ENCODE measurements at places on chromosomes 4 and X.
A peak's percentile ranks its signal among the peaks of the same experiment; 100 is the strongest.

GRCh38 chr4:26860922-26861433 is 337 bp downstream of the STIM2 start:
- peak; percentile 61 for DNase-seq
- H3K27me3 ChIP-seq = no peaks in the 10 kb centered on the region
- H3K4me3 ChIP-seq = peak overlapping the region; percentile 65

DNA sequence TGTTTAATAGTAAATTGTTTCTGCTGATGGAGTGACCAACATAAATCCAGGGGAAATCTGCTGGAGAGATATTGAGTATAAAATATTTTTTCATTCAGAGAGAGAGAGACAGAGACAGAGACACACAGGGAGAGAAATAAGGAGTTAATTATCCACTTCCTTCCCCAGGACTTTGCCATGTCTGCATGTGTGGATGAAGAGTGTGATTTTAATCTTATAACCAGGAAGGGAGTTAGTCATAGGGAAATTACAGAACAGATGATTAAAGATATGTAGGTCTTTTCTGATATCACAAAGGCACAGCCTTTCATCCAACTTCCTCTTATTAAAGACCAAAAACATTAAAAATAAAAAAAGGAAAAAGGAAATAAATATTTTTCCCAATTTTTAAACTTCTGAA is 526.3 kb downstream of the SPRY1 start:
- no peaks in the 10 kb centered on the region for H3K36me3 ChIP-seq
- H3K4me3 ChIP-seq = no peak overlapping the region
- H3K27ac ChIP-seq = no peak overlapping the region
- H3K4me1 ChIP-seq = no peaks in the 10 kb centered on the region
- H3K27me3 ChIP-seq = no peaks in the 10 kb centered on the region

DNA sequence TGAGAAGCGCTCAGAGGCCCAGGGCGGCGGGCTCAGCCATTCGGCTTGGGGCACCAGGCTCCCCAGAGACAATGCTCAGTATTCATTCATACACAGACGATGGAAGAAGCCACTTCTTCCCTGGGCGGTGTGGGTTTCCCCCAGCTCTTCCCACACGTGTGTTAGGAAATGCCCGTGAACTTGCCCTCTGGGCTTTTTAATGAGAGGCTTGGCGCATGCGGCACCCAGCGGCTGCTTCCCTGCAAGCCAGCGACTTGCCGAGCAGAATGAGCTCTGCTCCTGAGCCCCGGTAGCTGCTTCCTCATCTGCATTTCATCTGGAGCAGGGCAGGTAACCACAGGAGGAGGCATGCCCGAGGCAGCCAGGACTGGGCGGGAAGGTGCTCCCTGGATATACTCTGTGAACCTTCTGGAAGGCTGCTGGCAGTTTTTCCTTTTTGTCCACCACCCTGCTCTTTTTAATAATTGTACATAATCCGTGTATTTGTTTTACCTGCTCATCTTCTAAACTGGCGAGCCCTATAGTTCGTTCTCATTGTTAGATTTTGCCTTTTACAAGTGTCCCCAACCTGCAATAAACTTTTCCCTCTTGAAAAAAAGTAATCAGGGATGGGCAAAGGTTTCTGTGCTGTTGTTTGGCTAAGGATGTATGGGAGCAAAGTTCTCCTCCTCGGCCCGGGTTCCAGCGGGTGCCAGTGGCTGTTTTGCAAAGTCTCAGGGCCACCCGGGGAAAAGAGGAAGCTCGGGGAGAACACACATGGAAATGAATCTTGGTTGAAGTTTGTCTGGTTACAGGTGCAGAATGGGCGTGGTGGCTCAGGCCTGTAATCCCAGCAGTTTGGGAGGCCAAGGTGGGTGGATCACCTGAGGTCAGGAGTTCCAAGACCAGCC is 178.8 kb downstream of the DCLK2 start:
- H3K36me3 ChIP-seq = no peaks in the 10 kb centered on the region
- H3K4me3 ChIP-seq = no peak overlapping the region
- DNase-seq = no peak
- no peaks in the 10 kb centered on the region for H3K27me3 ChIP-seq
- no peak overlapping the region for H3K27ac ChIP-seq
- no peaks in the 10 kb centered on the region for H3K4me1 ChIP-seq

DNA sequence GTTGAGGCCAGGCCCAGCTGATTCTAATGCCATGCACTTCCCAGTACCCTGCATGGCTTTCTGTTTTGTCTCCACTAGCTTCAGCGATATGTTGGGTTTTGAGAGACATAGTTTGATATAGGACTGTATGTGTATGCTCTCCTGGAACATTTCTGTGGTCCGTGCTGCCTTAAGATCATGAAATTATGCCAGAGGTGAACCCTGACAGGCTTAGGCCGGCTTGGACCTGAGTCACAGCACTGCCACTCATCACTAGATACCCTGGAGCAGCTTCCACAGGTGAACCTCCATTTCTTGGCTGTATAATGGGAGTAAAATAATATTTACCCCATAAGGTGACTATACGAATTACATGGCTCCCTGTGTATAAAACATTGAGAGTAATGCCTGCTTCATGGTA is 6.4 kb downstream of the SGMS2 start:
- no peaks in the 10 kb centered on the region for H3K4me1 ChIP-seq
- H3K4me3 ChIP-seq = no peak overlapping the region

DNA sequence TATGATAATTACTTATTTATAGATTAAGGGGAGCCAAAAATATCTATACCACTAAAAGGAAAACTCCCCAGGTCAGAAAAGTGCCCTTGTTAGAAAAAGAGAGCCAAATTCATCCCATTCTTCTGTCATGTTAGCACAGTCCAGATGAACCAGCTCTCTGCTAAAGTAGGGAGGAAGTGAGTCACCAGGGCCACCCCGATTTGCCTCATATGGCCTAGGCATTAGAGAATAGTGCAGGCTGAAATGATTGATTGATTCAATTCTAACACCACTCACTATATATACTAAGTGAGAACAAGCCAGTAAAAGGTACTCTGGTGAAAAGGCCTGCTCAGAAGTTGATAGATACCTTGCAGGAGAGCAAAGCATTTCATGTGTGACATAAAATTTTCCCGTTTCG is 94.5 kb downstream of the SRPX start:
- H3K4me3 ChIP-seq = no peak overlapping the region
- H3K4me1 ChIP-seq = no peaks in the 10 kb centered on the region
- no peaks in the 10 kb centered on the region for H3K27me3 ChIP-seq
- no peak overlapping the region for H3K27ac ChIP-seq
- no peak for DNase-seq

- peak overlapping the region; percentile 88 for H3K27ac ChIP-seq
- no peaks in the 10 kb centered on the region for H3K27me3 ChIP-seq
- peak; percentile 50 for DNase-seq
- H3K36me3 ChIP-seq = no peaks in the 10 kb centered on the region
- H3K4me3 ChIP-seq = peak overlapping the region; percentile 79
- H3K4me1 ChIP-seq = peaks cover 57% of the 10 kb centered on the region
These were observed 671 bp downstream of the SLC7A11 start for GRCh38 chr4:138241281-138242075.

GRCh38 chr4:34733185-34733941 is 1511.0 kb downstream of the ARAP2 start:
- H3K27ac ChIP-seq = no peak overlapping the region
- H3K4me3 ChIP-seq = no peak overlapping the region
- H3K36me3 ChIP-seq = no peaks in the 10 kb centered on the region
- no peaks in the 10 kb centered on the region for H3K27me3 ChIP-seq
- no peaks in the 10 kb centered on the region for H3K4me1 ChIP-seq
- DNase-seq = no peak

- H3K4me3 ChIP-seq = no peak overlapping the region
- DNase-seq = peak; percentile 5
- no peaks in the 10 kb centered on the region for H3K27me3 ChIP-seq
- H3K36me3 ChIP-seq = no peaks in the 10 kb centered on the region
These were observed 29.0 kb downstream of the F9 start for GRCh38 chrX:139559383-139560042.

GRCh38 chr4:180618396-180618795 is 1624.8 kb upstream of the TENM3 start:
- H3K4me1 ChIP-seq = peaks cover 18% of the 10 kb centered on the region
- no peak overlapping the region for H3K27ac ChIP-seq
- H3K36me3 ChIP-seq = no peaks in the 10 kb centered on the region
- DNase-seq = peak; percentile 73

DNA sequence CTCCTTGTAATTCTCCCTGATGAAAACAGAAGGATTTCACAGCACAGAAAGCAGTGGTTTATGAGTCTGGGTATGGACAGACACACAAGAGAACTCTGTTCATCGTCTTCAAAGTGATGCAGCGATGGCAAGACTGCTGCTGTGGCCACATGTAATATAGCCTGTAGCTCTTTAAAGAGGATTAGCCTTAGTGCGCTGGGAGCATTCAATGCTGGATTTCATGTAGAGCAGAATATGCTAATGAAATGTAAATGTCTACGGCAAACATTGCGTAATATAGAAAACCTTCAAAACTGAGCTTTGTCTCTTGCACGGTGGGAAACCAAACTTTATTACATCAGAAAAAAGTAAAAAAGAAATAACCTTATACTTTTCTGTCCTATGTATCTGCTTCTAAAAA is 42.9 kb downstream of the ALPK1 start:
- H3K4me1 ChIP-seq = no peaks in the 10 kb centered on the region
- DNase-seq = no peak
- H3K27ac ChIP-seq = no peak overlapping the region
- no peak overlapping the region for H3K4me3 ChIP-seq
- no peaks in the 10 kb centered on the region for H3K27me3 ChIP-seq

DNA sequence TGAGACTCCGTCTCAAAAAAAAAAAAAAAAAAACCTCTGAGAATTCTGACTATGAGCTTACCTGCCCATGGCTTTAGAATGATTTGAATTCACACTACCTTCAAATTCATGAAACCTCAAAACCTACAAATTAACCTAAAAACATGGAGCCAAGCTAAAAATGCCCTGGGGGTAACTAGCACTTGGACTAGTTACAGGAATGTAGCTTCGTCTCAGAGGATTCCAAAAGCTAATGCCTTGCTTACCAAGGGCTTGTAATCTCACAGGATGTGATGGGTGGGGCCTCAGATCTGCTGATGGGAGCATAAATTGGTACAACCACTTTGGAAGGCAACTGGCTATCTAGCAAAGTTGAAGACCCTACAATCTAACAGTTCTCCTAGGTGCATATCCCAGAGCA is 79.4 kb upstream of the SPRY1 start:
- H3K4me3 ChIP-seq = no peak overlapping the region
- H3K27ac ChIP-seq = no peak overlapping the region
- H3K27me3 ChIP-seq = no peaks in the 10 kb centered on the region

GRCh38 chrX:13670197-13670596 is 17.3 kb downstream of the TCEANC start:
- no peak for DNase-seq
- no peaks in the 10 kb centered on the region for H3K27me3 ChIP-seq

DNA sequence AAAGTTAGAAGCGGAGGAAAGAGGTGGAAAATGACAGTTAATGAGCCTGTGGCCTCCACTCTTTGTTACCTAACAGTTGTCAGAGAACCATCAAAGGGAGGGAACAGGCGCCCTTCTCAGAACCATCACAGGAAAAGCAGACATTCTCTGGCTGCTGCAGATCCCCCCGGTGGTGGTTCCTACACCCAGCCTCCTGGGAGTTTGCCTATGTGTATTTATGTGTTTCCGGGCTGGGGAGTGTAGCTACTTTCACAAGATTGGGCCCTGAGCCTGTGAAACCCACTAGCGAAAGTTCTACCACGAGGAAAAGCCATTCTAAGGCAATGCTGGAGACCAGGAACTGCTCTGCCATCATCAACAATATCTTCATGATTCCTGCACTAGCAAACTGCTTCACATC is 52.7 kb upstream of the BCOR start:
- peak overlapping the region; percentile 89 for H3K27ac ChIP-seq
- H3K4me3 ChIP-seq = no peak overlapping the region
- H3K4me1 ChIP-seq = peaks cover 81% of the 10 kb centered on the region
- H3K36me3 ChIP-seq = no peaks in the 10 kb centered on the region

- DNase-seq = no peak
- no peaks in the 10 kb centered on the region for H3K4me1 ChIP-seq
- H3K27me3 ChIP-seq = no peaks in the 10 kb centered on the region
- H3K4me3 ChIP-seq = no peak overlapping the region
- no peak overlapping the region for H3K27ac ChIP-seq
These were observed 52.1 kb downstream of the XAGE2 start for GRCh38 chrX:52420824-52421443.

DNA sequence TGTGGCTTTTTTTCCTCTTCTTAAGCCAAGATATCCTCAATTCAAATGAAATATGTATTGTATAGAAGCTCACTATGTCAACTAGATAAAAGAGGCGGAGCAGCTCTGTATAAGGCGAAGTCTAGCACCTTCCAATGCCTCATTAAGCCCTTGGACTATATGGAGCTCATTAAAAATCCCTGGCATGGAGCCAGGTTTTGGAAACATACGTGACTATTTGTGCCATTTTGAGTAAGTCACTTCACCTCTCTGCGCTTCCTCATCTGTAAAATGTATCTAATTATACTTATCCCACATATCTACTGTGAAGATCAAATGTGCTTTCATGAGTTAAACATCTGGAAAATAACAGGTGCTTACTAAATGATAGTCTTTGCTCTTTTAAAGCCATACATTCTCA is 57.2 kb downstream of the YIPF6 start:
- H3K36me3 ChIP-seq = no peaks in the 10 kb centered on the region
- H3K27me3 ChIP-seq = no peaks in the 10 kb centered on the region
- H3K4me3 ChIP-seq = no peak overlapping the region
- DNase-seq = no peak
- no peak overlapping the region for H3K27ac ChIP-seq

- H3K27ac ChIP-seq = peak within 1 kb of the TSS; percentile 95
- peaks cover 5% of the 10 kb centered on the region for H3K36me3 ChIP-seq
- DNase-seq = peak; percentile 76
These were observed at the start of gene ARAP2 for GRCh38 chr4:36244257-36245082. TSS of gene ARAP2 (minus strand) at chr4:36244514. CDS start at chr4:36229486, 15,028 bp downstream.

DNA sequence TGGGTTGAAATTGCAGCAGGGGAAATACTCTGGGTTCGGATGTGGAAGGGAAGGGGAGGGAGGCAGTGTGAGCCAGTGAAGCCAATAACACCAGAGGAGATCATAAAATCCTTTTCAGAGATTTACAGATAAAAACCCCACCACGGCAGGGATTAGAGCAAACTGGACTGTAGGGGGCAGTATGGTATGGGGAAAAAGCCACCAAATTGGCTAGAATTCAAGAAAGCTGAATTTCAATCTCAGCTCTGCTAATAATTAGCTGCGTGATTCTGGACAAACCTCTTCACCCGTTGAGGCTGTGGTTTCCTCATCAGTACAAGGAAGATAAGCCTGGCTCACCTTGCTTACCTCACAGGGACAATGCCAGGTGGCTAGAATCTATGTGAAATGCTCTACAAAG is 108.1 kb downstream of the ATG4A start:
- peak; percentile 3 for DNase-seq
- no peak overlapping the region for H3K4me3 ChIP-seq
- no peaks in the 10 kb centered on the region for H3K4me1 ChIP-seq
- no peaks in the 10 kb centered on the region for H3K27me3 ChIP-seq
- H3K27ac ChIP-seq = no peak overlapping the region

DNA sequence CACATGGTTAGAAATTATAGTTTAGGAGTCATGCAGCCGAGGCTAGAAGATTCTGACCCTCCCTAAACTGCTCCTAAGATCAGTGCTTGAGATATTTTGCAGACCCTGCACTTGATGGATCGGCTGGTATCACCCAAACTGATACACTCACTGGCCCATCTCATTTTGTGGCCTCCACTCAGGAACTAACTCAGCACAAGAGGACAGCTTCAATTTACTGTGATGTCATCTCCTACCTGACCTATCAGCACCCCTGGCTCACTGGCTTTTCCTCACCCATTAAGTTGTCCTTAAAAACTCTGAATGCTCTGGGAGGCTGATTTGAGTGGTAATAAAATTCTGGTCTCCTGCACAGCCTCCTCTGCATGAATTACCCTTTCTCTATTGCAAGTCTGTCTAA is 450.9 kb downstream of the PCDH10 start:
- DNase-seq = no peak
- H3K4me1 ChIP-seq = no peaks in the 10 kb centered on the region
- H3K4me3 ChIP-seq = no peak overlapping the region

All from DND-41 (cell line).